B cell (primary cell): ENCODE measurements at places on chromosomes 1 and 21. TPM values are rescaled to one million over a fixed set of nuclear protein-coding genes. Genes with fewer than 3 reads are reported as not detected.

- no peak for DNase-seq
Measured at GRCh38 chr1:116287341-116288200, 85.5 kb upstream of the ATP1A1 start.

GRCh38 chr1:19049128-19049768 lies 92.8 kb upstream of the IFFO2 start:
- no peak for DNase-seq

- DNase-seq, result no peak
Measured at GRCh38 chr21:36735724-36736320, 36.9 kb downstream of the SIM2 start.

DNA sequence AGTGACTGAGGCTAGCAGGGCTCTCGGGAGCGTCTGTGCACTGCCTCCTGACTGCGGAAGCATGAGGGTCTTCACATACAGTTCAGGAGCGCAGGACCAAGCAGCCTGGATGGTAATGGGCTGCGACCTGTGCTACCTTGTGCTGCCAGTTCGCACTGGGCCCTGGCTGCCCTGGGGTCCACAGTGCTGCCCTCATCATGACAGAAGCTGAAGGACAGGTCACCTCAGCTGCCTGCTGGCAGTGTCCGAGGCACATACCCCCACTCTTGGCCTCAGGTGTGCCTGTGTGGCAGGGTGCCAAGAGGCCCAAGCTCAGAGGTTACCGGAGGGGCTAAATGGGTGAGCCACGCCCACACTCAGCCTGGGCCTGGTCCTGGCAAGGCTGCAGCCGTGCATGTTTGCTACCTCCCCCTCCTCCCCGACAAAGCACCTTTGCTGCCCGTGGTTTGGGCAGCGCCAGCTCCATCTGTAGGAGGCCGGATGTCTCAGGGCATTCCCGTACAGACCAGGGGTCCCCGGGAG lies 4.4 kb downstream of the JMJD4 start:
- DNase-seq, result no peak

GRCh38 chr1:205950826-205951549 lies 7.7 kb upstream of the SLC26A9 start:
- no peak for DNase-seq

DNA sequence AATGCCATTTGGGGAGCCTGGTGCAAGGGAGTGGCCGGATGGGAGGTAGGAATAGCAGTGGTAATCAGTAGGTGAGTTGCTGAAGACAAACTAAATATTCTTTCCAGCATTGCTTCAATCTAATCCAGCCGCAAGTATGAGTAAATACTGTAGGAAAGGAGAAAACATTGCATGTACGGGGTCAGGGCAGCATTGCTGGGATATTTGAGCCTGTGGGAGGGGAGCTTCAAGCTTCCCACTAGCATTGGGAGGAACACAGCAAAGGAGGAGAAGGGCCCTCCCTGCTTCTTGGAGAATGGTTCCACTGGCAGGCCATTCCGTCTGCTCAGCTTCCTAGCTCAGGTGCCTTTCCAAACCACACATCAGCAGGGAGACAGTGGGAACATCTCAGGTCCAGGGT lies 15.2 kb downstream of the CAPN2 start:
- no peak for DNase-seq

- no peak for DNase-seq
Measured at GRCh38 chr1:99003581-99004253, 944 bp downstream of the PLPPR5 start.

GRCh38 chr1:205304695-205305070 lies 16.9 kb downstream of the NUAK2 start:
- DNase-seq, result no peak

GRCh38 chr1:233909195-233909594 lies 4.7 kb downstream of the SLC35F3 start:
- DNase-seq, result no peak

DNA sequence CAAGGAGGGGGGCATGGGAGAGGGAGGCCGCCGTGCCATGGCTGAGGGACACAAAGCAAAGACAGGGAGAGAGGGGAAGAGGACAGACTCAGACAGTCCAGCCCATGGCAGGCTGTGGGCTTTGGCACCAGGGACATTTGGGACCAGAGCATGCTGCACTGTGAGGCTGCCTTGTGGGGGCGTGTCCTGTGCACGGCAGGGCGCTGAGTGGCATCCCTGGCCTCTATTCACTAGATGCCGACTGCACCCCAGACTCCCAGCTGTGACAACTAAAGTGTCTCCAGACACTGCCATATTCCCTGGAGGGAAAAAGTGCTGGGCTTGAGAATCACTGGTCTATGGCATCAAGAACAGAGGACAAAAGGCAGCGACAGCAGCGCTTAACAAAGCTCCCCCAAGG lies 18.6 kb upstream of the PRDM15 start:
- no peak for DNase-seq

The NGF gene
- not detected in 2 replicates for total RNA-seq

The DCST2 gene
- total RNA-seq, result 0.89 and 0.90 TPM in 2 replicates
